ENCODE measurements at places on chromosomes 2 and 18.

- DNase-seq, result no peak
Measured at GRCh38 chr18:63819786-63820185, 44.6 kb downstream of the SERPINB7 start.

DNA sequence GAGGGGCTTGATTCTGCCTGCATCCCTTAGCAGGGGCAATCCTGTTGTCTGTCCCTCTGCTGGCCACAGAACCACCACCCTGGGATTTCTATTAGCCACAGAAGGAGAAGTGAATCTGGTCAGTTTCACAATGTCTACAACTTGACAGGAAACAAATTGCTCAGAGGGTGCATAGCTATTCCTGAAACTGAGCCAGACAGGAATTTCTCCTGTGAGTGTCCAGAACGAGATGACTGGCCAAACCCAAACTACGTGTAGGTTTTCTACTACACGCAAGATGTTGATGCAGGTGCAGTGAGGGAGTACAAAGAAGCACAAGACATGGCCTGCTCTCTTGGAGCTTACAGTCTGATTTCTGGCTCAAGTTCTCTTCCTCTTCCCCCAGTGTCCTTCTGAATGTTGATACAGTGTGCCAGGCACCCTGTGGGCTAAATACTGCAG, 201.9 kb downstream of the CLIP4 start:
- DNase-seq, result no peak

DNA sequence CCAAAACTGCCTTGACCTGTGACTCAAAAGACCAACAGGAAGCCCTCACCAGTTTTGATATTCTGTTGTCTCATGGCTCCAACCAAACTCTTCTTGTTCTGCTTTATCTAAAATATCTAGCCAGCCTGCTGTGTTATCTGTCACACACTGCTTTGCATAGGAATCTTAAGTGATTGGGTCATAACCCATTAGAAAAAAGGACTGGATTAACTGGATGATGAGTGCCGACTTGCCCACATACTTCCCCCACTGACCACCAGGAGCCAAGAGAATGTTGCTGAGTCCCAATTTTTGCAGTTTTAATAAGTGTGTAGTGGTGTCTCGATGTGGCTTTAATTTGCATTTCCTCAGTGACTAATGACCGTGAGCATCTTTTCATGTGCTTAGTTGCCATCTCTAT, 6.5 kb downstream of the MOGAT1 start:
- DNase-seq, result no peak

DNA sequence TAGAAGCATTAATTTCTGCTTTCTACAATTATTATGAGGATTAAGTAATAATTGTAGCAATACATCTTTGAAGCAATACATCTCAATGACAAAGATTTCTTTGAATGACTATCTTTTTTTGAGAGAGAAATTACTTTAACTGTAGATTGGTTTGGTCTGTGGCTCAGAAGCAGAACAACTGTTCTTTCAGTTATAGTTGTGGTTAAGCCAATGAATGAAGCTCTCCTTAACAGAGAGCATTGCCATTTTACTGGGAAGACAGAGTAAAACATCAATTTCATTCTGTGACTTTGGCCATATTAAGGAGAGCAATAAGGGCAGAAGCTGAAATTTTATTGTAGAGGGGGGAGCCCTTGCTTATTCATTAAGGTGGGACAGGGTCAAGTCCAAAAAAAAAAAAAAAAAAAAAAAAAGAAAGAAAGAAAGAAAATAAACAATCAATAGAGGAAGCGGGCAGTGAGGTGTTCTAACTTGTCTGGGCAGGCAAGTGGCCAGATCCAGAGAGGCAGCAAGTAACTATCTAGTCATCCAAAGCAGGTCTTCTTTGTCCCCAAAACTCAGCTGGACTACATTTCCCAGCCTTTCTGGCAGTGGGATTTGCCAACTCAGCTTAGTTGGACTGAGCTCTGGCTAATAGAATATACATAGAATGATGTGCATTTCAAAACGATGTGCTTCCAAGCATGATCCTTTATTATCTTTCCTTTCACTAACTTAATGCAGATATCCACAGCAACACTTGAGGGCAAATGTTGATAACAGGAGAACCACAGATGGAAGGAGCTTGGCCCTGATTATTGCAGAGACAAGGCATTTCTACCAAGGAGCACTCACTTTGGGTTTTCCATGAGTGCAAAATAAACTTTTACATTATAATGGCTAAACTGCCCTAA, 462.7 kb upstream of the CDH20 start:
- no peak for DNase-seq

- no peak for DNase-seq
Measured at GRCh38 chr2:205800224-205800623, 117.9 kb downstream of the NRP2 start.

DNA sequence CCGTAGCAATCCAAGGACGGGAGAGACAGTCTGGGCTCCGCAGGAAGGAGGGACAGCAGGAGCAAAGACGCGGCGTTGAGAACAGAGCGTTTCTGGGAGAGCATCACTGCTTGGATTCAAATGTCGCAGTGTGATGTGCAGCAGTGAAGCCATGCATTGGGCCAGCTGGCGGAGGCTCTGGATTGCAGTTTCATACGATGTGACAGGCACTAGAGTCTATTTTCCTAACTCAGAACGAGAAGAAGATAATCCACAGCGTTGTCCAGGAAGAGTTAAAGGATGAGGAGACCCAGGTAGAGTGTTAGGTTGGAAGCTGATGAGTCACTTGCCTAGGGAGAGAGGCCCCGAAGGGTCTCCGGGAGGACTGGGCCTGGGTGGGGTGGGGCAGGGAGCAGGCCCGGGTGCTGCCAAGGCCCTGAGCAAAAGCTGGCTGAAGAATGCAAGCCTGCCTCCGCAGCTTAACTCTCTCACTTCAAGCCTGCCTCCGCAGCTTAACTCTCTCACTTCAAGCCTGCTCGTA, 17.7 kb upstream of the SEMA4C start:
- DNase-seq, result no peak

GRCh38 chr2:42830922-42831574, 38.7 kb upstream of the HAAO start:
- no peak for DNase-seq

DNA sequence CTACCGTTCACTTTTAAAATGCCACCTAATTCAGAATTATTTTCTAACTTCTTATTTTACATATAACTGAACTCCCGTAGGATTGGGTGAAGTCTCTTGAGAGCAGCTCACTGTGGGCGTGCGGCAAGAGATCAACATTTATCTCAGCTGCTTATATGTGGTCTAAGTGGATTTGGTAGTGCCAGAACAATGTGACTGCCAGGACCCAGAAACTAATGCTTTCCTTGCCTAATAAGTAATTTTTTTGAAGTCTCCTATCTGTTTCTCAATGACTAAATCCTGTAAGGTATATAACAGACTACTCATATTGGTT, 11.2 kb upstream of the NFE2L2 start:
- no peak for DNase-seq

DNA sequence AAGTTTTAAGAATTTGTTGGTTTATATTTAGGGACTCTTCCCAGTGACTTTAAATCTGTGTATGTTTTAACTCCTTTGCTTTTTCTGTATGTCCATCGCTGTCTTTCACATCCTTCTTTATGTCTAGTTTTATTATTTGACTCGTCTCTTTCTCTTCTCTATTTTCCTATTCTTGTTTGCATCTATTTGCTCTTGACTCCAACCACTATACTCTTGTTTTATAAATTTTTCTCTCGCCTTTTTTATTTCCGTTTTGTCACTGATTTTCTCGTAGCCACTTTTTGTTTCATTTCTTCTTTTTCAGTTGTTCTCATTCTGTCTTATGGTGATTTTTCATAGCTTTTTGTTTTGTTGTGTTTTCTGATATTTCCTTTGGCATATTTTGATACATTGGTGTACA, 170.5 kb upstream of the NETO1 start:
- DNase-seq, result no peak

GRCh38 chr2:3131636-3132326, 245.8 kb downstream of the EIPR1 start:
- no peak for DNase-seq

- DNase-seq, result no peak
Measured at GRCh38 chr18:48661421-48661820, 122.6 kb downstream of the CTIF start.

GRCh38 chr2:944693-945092, 6.0 kb upstream of the SNTG2 start:
- no peak for DNase-seq

DNA sequence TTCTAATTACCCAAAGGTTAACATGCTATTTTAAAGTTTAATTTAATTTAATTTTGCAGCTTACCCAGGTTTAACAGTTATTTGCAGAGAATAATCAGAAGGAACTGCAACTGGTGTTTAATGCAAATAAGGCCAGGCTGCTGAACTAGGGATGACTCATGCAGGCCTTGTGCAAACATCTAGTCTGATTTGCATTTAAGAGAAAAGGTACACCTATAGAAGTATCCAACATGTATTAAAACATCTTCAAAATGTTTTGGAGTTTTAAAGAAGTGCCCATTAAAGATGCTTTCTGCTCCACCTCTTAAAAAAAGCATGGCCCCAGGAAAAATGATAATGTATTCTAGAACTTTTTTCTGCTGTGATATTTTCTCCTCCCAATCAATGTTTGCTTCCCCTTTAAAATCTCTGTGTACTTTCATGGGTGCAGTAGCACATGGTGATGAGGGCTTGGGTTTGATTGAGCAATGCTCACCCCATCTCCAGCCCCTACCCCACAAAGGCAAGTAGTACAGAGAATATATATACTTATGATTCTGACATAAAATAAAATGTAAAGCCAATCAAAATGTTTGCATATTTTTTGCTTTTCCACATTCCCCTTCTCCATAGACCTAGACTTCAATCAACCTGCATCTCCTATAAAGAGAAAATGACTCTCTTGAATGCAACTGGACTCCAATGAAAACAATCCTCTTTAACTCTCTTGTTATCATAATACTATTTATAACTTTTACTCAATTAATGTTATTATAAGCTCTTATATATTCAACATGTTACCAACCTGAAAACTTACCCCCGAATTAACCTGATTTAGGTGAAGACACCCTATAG, 54.1 kb downstream of the ATP8B1 start:
- peak; percentile 74 for DNase-seq

GRCh38 chr18:45590036-45590886, 25.0 kb upstream of the SLC14A2 start:
- no peak for DNase-seq

DNA sequence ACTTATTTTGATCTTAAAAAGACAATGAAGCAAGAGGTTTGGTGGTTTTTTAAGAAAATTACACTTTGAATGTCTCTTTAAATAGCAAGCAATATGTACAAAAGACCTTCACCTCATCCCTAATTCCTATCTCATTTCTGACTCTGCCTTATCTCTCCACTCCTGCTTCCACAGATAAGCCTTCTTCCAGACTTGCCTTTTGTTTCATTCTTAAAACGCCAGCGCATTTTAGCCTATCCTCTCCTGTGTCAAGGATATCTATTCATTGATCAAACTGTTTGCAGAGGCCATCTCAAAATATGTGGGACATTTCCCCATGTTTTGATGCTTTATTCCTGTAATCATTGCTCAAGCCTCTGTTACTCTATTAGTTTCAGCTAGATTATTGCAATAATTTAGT, 562.5 kb downstream of the PARD3B start:
- no peak for DNase-seq

DNA sequence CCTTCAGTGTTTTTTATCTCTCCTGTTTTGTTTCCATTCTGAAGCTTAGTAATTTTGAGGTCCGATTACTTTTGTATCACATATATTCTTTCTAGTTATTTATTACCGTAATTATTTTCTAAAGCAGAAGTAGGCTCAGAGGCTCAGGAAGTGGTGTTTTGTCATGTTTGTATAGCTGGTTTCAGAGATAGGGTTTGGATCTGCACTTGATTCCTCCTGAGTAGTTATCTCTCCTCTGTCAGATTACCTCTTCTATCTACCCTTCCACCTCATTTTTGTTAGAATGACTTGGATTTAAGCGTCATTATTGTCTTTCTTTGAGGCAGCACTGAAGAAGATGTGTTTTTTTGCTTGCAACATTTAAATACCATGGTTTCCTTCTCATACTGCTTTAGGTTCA, 95.4 kb downstream of the MTA3 start:
- no peak for DNase-seq

GRCh38 chr2:195531754-195532153, 125.3 kb upstream of the SLC39A10 start:
- no peak for DNase-seq

All from NCI-H2081 (cell line).